AG04449 (cell line): ENCODE measurements at places on chromosomes 11 and 22.

DNA sequence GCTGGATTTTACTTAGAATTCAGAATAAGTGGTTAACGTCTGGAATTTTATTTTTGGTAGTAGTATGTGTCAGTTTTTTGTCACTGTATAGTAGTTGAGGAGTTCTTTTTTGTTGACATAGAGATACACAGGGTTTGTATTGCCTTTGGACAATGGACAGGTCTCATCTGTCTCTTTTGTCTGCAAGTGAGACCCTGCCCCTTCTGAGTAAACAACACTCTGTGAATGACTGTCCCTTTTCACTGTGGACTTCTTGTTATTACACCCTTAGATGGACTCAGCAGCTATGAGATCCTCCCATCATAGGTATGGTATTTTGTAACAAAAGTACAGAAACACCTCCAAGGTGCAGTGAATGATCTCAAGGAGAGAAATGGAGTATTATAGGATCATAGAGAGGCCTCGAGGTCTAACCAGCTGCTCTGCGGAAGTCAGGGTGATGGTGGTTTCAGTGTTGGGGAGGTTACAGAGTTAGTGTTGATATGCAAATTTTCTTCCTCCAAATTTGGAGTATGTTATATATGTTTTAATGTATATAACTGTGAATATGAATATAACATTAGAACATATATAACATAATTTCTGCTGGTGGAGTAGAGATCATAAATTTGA, 7.8 kb downstream of the PPP6R3 start:
- no peak for DNase-seq

- DNase-seq: no peak
Measured at GRCh38 chr11:82996966-82997606, 74.6 kb downstream of the RAB30 start.

DNA sequence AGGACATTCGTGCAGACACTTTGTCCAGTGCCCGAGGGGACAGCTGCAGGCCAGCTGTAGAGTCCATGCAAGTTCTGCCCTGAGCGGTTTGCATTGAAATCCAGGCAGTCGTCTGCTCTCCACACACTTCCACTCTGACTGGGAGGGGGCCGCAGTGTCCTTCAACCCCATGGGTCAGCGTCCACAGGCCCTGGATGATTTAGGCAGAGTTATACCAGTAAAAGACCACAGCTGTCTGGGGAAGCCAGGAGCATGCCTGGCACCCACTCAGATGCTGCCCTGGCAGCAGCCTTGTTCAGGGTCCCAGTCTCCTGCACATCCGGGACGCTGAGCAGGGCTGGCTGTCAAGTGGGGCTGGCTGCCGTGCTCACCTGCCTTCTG, 26.5 kb downstream of the KRTAP5-5 start:
- no peak for DNase-seq

DNA sequence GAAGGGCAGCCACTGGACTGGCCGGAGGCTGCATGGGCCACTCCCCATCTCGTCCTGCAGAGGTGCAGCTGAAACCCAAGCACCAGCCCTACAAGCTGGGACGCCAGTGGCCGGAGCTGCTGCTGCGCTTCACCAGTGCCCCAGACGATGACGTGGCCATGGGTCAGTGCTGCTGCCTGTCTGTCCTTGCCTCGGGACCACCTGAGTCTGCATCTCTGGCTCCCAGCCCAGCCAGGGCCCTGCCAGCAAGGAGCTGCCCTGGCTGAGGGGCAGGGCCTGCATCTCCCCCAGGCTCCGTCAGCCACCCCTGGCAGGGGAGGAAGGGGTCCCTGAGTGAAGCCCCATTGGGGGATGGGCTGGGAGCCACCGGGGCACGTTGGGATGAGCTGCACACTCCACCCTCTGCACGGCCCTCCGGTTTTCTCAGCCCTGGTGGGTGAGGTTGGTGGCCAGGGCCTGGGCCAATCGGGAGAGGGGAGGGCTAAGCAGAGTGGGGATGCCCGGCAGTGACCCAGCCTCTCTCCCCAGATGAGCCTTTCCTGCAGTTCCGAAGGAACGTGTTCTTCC, 7.2 kb downstream of the FRMD8 start:
- DNase-seq: no peak

DNA sequence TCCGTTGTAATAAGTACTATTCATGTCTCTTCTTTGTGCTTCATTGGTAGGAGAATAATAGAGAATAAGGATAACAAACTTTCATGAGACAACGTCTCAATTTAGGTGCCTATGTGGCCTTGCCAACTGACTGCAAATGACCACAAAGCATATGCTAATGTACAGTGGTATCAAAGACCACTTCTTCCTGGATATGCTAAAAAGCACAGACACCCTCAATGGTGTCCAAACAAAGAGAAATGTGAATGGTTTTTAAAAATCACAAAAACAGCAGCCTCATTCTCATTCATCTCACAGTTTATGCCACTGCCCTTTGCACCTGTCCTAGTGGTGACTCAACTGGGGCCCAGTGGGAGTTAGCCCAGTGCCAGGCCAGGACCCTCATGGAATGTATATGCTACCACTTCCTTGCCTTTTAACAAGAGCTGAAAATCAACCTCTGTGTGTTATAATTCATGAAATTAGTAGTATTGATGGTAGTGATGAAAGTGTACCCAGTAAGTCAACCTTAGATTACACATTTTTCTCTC, 65.2 kb upstream of the MTMR2 start:
- DNase-seq: no peak

- no peak for DNase-seq
Measured at GRCh38 chr11:95459291-95460042, 228.5 kb upstream of the SESN3 start.

DNA sequence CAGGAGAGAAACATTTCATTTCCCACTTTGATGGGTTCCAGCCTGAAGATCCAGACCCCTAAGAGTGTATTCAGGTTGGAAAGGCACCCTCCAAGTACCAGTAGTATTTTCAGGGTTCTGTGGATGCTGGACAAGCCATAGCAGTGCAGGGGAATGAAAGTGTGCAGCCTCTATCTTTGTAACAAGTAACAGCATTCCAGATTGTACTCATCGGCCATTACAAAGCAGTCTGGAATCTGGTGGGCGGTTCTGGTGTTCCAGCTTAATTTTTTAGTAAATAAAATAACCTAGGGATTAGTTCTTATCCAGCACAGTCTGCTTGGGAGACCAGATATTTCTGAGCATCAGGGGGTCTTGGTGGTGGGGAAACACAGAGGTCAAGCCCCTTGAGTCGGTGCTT, 22.6 kb downstream of the APLNR start:
- DNase-seq: peak; percentile 49

- no peak for DNase-seq
Measured at GRCh38 chr11:34773826-34774225, 142.4 kb downstream of the APIP start.

DNA sequence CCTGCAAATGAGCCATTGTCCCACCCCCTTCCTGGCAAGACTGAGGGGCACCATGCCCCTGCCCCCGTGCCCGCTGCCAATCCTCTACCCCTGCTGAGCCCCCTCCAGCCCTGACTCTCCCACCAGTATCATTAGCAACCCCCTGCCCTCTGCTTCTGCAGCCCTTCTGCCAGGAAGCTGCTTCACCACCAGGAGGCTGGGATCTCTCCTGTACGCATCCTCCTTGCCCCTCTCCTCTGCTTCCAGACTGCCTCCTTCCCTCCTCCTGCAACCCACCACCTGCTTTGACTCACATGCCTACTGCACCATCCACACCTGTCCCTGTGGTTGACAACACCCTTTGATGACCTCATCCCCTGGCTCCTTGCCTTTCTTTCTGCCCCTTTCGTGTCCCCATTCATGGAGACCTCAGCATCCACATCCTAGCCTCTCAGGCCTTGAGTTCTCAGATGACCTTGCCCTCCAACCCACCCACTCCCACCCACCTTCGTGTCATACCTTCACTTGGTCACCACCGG, 13.4 kb upstream of the PNPLA3 start:
- no peak for DNase-seq

DNA sequence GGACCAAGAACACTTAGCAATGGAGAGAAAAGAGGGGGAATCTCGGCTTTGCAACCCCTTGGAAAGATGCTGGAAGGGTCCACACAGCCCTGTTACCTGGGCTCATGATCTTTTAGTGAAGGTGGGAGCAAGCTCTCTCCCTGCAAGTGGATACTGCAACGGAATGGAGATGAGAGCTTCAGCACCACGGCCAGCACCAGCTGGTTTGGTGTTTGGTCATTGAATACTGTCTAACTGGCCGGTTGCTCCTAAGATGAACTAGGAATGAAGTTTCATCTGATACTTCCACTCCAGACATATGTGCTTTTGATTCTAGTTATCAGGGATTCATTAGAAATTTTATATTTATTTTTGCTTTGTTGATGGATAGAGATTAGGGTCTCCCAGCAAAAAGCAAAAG, 16.3 kb downstream of the HTR3A start:
- DNase-seq: no peak

DNA sequence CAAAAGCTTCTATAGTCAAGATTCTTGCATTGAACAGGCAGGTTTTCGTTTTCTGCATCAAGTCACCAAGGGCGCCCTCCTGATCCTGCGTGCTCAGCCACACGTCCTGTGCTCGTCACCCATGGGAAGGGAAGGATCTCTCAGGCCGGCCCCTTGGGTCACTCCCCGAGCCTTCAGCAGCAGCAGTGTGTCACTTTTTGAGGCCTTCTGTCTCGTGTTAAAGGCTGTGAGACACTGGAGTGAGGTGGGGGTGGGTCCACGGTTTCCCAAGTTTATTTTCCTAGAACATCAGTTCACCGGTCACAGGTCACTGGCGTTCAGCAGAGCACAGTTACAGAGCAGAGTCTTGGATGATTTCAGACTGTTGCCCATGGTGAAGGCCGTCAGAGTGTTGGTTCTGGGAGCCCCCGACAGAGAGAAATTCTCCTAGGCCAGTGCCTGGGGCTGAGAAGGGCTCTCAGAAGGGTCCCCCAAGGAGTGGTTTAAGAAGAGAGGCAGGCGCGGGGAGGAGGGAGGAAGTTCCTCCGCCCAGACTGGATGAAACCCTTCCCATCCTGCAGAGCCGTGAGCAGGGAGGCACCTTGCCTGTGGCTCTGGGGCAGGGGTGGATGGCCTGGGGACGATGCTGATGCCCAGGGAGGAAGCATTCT, 13.5 kb upstream of the ADORA2A start:
- no peak for DNase-seq

DNA sequence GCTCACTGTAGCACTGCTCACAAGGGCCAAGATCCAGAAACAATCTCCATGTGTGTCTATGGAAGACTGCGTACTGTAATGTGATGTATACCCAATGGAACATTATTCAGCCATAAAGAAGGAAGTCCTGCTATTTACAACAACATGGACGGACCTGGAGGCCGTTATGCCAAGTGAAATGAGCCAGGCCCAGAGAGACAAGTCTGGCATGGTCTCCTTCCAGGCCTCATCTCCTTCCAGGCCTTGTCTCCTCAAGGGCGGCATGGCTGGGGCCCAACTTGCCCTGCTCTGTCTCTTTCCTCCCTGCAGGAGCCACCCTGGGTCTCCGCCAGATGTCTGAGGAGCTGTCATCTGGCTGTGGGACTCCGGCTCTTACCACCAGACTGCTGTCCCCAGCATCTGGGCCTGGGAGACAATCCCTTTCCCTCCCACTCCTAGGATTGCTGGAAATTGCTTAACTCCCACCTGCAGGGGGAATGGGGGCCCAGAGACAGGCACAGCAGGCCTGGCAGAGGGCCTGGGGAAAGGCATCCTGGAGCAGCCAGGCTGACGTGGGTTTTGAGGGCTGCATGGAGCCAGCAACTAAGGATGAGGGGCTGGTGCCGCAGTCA, 1326.6 kb downstream of the TBC1D22A start:
- DNase-seq: no peak

DNA sequence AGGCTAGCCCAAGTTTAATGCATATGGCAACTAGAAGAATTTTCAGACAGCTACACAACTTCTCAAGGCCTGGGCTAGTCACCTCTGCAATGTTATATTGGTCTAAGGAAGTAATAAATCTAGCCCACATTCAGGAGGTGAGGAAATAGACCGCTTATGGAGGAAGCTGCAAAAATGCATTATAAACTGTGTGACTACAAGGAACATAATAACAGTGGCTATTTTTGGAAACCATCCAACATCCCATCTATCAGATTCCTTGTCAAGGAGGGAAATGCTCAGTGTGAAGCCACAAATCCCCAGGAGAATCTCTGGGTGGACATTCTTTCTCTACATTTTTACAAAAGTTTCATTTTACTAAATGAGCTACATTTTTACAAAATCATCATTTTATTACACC, 76.1 kb downstream of the BBOX1 start:
- peak; percentile 71 for DNase-seq

DNA sequence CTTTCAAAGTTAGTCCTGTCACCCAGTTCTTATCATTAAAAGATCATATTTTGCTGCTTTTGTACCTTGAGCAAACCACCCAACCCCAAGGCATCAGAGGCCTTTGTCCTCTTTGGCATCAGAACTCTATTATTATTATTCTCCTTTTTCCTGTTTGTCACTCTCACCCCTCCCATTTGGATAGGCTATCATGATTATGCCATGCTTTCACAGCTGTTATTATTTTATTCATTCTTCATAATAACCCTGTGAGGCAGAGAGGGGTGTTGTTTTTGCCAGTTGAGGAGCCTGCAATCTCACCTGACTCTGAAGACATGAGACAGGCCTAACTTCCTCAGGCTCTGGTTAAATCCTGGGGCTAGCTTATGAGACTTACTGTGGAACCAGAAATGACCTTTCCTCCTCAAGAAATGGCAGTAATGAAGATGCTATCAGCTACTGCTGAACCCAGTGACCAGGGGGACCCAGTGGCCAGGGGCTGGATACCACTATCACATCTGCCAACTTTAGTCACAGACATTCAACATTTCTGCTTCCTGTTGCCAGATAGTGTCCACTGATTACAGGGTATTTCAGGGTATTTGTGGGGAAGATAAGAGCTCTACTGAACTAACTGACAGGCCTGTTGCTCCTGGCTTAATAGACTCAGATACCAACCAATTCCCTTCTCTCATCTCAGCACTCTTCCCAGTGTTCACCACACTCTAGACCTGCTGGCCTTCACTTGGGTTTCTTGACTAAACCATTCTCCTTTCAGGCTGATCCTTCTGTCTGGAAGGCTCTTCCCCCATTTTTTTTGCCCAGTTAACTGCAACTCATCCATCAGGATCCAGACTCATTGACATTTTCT, 11.8 kb upstream of the SWAP70 start:
- DNase-seq: no peak

DNA sequence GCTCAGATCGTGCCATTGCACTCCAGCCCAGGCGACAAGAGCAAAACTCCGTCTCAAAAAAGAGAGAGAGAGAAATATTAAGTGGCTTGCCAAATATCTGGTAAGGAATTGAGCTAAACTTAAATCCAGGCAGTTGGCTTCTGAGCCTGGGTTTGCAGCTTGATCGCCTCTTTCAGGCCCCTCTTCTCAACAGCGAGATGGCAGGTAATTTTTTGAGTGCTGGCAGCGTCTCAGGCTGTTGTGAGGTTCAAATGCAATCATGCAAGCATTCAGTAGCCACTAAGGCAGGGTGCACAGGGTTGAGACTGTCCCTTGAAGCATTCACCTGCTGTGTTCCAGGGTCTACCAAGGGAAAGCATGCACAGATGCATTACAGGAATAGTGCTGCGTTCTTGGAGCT, 670 bp upstream of the CTSF start:
- DNase-seq: no peak
